ENCODE measurements at places on chromosomes 12 and 14. TPM values are rescaled to one million over a fixed set of nuclear protein-coding genes. Genes with fewer than 3 reads are reported as not detected.

KRT72 gene
- not detected for total RNA-seq

- no peak for DNase-seq
Observed at GRCh38 chr12:127162902-127163301, 1104.1 kb upstream of the TMEM132C start.

CLIP1 gene
- 20.7 TPM for total RNA-seq

DNA sequence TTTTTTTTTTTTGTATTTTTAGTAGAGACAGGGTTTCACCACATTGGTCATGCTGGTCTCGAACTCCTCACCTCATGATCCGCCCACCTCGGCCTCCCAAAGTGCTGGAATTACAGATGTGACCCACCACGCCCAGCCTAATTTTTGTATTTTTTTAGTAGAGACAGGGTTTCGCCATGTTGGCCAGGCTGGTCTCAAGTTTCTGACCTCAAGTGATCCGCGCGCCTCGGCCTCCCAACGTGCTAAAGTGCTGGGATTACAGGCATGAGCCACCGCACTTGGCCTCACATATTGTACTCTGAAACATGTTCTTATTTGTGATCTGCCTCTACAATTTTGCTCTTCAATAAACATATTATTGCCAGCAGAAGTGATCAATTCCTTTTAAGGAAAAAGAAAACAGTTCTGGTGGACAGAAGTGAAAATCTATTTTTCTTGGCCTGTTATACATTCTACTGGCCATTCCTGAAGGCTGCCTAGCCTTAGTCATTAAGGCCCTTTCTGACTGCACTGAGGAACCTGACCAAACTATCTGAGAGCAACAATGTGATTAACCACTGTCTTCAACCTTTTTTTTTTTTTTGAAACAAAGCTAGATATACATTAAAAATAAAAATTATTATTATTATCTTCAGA lies 36.1 kb downstream of the SNX6 start:
- DNase-seq: no peak

DNA sequence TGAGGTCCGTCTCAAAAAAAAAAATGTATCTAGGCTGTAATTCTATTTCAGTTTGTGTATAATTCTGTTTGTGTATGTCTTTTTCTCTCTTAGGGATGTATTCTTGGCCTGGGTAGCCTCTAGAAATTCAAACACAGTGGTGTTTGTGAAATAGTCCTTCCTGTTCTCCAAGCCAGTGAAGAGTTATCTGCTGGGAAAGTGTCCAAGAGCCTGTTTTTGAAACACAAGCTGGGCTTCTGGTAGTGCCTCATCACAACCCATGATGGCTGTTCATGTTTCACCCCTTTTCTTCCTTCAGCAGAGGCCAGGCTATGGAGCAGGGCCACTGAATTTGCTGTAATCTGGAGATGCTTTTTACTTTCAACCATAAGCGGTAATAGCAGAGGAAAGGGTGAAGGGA lies 14.7 kb downstream of the METTL3 start:
- peak; percentile 6 for DNase-seq

DNA sequence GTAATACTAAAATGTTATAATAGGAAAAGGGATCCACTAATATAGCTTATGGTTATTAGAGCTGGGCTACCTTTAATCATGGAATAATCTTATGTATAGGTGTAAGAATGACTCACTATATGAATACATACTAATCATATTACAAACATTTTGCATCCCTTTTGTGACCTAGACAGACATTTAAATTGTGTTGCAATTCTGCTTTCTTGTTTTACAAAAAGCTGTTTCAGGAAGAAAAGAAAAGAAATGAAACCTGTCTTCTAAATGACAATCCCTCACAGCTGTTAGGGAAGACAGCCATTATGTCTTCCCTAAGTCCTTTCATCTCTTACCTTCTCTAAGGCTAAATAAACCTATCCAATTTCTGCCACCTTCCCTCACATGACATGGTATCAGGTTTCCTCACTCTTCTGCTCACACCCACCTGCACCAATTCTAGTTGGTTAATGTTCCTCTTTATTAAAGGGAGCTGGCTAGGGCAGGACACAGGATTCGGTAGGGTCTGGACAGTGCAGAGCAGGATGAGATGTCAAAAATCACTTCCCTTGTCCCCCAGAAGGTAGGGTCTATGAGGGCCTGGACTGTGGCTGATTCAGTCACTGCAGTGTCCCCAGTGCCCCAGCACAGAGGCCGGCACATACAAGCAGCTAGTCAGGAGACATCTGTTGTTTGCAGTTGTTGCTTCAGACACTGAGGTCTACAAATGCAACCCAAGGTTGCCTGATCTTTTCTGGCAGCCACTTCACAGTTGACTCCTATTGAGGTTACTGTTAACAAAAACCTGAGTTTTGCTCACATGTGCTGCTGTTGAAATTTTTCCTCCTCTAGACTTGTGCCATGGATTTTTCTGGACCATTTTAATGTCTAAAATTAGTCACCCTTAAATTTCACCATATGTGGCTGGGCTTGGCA lies 3.7 kb downstream of the DHRS7 start:
- DNase-seq: no peak

GPRC5A gene
- 0.99 TPM for total RNA-seq

GRCh38 chr12:29148911-29149690 lies at the start of gene FAR2:
Gene FAR2 (plus strand): TSS chr12:29149278. CDS start chr12:29270450, 121,172 bp downstream.
- DNase-seq: peak; percentile 73

- no peak for DNase-seq
Observed at GRCh38 chr12:125049093-125049458, 16.2 kb upstream of the AACS start.

GRCh38 chr12:130698106-130698505 lies 18.0 kb downstream of the RIMBP2 start:
- no peak for DNase-seq

DNA sequence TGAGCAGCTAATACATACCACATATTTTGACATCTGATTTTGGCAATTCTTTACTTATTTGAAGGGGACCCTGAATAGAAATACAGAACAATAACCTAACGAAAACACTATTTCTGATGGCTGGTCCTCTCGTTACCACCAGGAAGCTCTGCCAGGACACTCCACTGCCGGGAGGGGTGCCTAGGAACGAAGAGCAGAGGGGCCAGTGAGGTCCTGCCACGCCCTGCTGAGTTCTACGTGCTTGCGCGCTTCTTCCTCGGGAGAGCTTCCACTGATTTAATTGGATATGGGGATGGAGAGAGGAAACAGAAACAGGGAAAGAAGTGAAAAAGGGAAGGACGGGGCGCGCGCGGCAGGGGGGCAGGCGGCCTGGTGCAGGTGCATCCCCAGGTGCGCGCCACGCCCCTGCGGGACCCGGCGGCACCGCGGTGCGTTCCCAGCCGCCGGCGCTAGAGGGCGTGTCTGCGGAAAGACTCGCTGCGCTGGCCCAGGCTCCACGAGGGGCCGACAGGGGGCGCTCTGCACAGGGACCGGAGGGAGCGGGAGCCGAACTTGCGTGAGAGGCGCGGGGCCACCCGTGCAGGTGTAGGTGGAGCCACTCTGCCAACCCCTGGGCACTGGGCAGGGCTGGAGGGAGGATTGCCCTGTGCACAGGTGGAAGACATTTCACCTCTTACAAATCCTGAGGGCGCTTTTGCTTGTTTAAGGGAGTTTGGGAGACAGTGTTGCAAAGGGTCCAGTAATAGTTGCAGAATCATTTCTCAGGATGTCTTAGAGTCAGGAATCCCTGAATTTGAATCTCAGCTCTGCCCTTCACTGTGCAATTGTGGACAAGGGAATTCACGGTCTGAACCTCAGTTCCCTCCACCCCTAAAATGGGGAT lies 986.3 kb upstream of the TMEM132C start:
- DNase-seq: peak; percentile 21

DNA sequence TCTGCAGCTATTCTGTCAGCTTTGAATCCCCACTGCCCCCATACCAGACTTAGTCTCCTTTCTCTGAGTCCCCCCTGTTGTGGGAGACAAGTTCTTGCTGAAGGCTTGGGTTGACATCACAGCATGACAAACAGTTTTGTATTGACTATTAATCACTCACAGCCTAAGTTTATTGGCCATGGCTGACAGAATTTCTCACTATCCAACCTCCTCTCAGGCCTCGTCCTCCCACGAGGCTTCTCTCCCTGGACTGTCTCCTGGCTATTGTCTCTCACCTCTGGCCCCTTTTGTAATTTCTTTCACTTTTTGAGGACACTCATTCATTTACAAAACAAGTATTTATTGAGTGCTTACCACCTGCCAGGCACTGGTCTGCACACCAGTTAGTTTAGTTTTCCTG lies 35.2 kb upstream of the DCD start:
- DNase-seq: no peak

DNA sequence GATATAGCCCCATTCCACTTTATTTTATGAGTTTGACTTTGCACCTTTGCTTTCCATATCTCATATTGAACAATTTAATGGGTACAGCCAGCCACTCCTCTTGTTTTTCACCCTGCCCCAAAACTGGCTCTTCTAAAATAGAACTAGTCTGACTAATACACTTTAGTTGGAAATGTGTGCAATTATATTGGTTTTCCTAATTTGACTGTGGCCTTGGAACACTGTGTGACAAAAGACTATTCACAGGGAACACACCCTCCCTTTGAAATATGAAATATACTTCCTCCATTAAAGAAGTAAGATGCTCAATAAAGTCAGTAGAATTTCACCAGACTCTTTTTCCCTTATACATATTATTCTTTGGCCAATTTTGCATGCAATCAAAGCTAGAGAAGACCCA lies 218.6 kb upstream of the DCN start:
- DNase-seq: no peak

GRCh38 chr12:49917788-49918173 lies 14.1 kb upstream of the FAIM2 start:
- DNase-seq: no peak

GRCh38 chr12:31647086-31647491 lies 12.4 kb upstream of the ETFBKMT start:
- peak; percentile 33 for DNase-seq

- no peak for DNase-seq
Observed at GRCh38 chr14:34633742-34634141, 3.8 kb upstream of the SNX6 start.

DNA sequence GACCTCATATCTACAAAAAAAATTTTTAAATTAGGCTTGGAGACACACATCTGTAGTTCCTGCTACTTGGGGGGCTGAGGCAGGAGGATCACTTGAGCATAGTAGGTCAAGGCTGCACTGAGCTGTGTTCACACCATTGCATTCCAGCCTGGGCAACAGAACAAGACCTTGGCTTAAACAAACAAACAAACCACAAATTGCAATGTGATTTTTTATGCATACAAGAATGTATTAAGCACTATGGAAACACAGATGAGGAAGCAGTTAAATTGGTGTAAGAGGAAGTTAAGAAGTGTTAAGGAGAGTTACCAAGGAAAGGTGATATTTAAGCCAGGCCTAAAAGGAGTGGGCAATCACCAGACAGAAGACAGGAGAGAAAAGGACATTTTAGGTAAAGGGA lies 83.6 kb upstream of the HECTD1 start:
- no peak for DNase-seq

- DNase-seq: no peak
Observed at GRCh38 chr14:104582005-104582404, 2.4 kb downstream of the C14orf180 start.

DNA sequence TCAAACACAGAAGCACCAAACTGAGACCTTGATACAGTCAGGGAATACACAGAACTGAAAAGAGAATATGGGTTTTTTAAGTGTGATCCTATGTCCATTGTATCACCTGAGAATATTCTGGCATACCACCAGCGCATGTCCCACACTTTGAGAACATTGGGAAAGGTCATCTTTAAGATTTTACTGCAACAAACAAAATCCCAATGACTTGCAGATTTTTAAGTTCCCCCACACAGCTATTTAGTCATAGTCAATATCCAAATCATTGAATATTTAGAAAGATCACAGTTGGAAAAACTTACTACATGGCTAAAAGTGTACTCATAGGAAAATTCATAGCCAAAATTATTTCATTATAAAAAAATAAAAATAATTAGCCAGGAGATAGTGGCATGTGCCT lies 54.5 kb downstream of the TRPV4 start:
- DNase-seq: no peak

DNA sequence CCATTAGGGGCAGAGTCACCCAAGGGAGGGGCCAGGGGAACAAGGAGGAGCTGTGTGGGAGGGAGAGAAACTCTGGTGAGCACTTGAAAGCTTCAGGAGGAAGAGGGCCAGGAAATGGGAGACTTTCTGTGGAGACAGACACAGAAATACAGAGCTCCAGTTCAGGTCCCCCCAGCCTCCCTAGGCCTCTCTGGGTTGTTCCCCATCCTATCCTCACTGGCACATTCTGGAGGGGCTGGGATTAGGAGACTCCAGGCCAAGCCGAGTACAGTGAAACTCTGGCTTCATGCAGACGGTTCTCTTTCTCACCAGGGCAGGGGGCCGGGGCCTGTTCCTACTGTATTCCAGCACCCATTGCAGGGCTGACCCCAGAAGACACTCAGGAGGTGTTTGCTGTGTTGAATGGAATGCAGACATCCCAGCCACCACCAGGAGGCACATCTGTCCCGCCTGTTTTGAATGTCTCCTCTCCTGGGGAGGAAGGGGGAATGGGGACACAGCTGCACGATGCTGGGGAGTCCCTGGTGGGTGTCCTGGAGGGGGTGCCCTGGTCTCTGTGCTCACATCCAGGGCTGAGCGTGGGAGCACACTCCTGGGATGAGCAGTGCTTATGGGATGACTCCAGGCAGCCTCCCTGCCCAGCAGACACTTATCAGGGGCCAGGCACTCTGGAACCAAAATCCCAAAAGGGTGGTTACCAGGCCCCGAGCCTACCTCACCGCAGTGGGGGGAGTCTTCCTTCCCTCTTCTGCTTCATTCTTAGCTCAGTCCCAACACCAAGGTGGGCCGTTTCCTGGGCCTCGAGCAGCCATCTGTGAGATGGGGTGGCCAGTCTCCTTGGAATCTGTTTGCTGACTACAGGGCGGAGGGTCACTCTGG lies 5.5 kb upstream of the KRT84 start:
- DNase-seq: peak; percentile 32

- DNase-seq: no peak
Observed at GRCh38 chr12:31471823-31472222, 119.1 kb downstream of the DENND5B start.

COQ10A gene
- total RNA-seq: 7.9 TPM

GRCh38 chr14:101418601-101419000 lies 142.7 kb upstream of the DIO3 start:
- DNase-seq: no peak

DNA sequence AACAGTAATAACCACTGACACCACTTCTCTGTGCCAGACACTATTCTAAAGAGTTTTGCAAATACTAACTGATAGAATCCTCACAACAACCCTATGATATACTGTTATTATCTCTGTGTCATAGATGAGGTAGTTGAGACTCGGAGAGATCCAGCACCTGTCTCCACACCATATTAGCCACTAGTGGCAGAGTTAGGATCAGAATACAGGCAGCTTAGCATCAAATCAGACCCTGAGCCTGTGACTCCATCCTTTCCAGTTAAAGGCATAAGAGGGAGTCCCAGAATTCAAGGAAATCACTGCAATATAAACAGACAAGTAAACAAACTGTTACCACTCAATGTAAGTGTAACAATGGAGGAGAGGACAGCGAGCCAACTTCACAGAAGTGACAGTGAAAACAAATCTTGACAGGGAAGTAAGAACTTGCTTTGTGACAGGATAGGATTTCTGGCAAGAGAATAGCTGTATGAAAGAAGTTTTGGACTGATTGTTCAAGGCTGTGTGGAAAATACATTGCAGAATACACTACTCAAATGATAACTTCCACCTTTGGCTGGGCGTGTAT lies 11.7 kb upstream of the NAP1L1 start:
- DNase-seq: no peak

PTCSC3 gene
- not detected for total RNA-seq
